ENCODE measurements at places on chromosomes 2 and 18. TPM values are rescaled to one million over a fixed set of nuclear protein-coding genes. Genes with fewer than 3 reads are reported as not detected.

PLGLB2 gene
- total RNA-seq = 2.1 TPM

NOTO gene
- not detected for total RNA-seq

LIPG gene
- total RNA-seq = 96.2 TPM

INHBB gene
- 1.8 TPM for total RNA-seq

SP9 gene
- total RNA-seq = not detected

KCNE4 gene
- not detected for total RNA-seq

PDE1A gene
- total RNA-seq = 0.83 TPM

STPG4 gene
- 0.53 TPM for total RNA-seq

GYPC gene
- 13.3 TPM for total RNA-seq

TNFAIP6 gene
- total RNA-seq = not detected

GCKR gene
- 1.2 TPM for total RNA-seq

PLA2R1 gene
- 14.4 TPM for total RNA-seq

DHRS9 gene
- not detected for total RNA-seq

CCNYL1 gene
- 47.3 TPM for total RNA-seq

ZNF396 gene
- 0.72 TPM for total RNA-seq

DNAH6 gene
- 0.25 TPM for total RNA-seq

All from endothelial cell of umbilical vein (primary cell).